ENCODE measurements at places on chromosomes 12 and 14.

GRCh38 chr12:81081726-81082125, 3.8 kb downstream of the ACSS3 start:
- DNase-seq: no peak

- DNase-seq: no peak
Measured at GRCh38 chr12:9109737-9110491, 5.8 kb downstream of the A2M start.

GRCh38 chr12:108575199-108575912, 13.0 kb downstream of the ISCU start:
- no peak for DNase-seq

- peak; percentile 33 for DNase-seq
Measured at GRCh38 chr12:47636908-47637780, 68.7 kb downstream of the RPAP3 start.

DNA sequence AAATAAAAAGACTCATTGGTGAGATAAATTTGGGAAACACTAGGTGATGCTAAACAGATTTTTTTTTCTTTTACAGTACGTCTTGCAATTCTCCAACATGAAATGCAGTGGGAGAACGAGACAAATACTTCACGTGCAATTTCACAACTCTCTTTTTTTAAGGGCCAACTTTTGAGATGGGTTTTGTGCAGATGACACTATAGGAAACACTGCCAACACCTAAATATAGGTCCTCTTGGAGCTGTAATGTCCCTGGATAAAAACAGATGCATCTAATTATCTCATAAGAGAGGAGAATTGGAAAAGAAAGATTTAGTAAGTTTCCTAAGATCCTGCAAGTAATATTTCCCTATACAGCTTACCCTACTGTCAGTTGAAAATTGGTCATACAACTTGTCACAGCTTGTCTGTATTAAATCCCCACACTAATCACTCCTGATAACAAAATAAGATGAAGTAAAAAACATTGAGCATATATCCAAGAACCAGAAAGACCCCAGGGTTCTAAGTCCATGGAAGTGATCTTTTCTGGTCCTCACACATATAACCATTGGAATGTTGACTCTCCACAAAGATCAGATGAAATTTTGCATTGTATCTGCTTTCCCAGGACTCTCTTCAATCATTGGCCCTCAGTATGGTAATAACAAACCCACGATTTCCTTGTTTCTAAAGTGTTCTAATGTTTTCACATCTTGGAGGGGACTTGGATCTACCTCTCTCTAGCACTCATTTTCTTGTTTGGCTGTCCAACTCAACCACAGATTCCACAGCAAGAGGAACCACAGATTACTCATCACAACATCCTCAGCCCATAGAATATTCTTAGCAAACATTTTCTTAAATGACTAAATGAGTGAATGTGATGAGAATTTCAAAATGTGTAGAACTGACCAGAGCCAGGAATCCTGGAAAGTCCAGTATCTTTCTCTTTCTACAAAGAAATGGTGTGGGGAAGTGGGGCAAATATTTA, 769.4 kb upstream of the USP15 start:
- no peak for DNase-seq

Data from COR-L47 (cell line).